ENCODE measurements at places on chromosomes 12 and 14.
A peak's percentile ranks its signal among the peaks of the same experiment; 100 is the strongest.

DNA sequence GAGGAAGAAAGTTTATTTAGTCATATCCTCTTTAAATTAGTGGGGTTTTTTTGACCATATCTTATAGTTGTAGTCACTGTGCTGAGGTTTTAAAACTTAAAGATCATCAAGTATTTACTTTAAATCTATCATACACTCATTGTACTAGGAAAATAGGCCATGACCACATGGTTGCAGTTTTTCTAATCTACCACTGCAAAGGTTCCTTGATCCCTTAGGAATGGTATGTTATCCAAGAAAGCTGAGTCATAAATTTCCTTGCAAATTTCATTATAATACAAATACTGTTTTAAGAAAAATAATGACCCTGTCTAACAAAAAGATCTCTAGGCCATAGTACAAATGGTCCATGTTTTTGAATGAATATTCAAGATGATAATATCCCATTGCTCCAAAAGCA lies 74.7 kb downstream of the DBX2 start:
- peak; percentile 2 for DNase-seq

GRCh38 chr14:32933629-32934072 lies 5.0 kb upstream of the NPAS3 start:
- DNase-seq = peak; percentile 47

GRCh38 chr12:43290836-43291235 lies 261.2 kb downstream of the ADAMTS20 start:
- DNase-seq = no peak

DNA sequence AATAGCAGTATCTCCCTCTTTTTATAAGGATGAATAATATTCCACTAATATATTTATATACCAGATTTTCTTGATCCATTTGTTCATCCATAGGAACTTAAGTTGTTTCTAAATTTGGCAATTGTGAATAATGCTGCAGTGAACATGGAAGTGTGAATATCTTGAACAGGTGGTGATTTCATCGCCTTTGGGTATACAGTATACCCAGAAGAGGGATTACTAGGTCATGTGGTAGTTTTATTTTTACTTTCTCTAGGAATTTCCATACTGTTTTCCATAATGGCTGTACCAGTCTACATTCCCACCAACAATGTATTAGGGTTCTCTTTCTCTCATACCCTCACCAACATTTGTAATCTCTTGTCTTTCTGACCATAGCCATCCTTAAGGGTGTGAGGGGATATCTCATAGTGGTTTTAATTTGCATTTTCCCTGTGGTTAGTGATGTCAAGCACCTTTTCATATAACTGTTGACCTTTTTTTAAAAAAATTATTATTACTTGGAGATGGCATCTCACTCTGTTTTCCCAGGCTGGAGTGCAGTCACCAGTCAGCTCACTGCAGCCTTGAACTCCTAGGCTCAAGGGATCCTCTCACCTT lies 20.5 kb downstream of the PPHLN1 start:
- no peak for DNase-seq

GRCh38 chr12:20264026-20264425 lies 104.3 kb upstream of the PDE3A start:
- DNase-seq = no peak

- DNase-seq = peak; percentile 54
Observed at GRCh38 chr12:93571365-93571924, 1.0 kb upstream of the SOCS2 start.

DNA sequence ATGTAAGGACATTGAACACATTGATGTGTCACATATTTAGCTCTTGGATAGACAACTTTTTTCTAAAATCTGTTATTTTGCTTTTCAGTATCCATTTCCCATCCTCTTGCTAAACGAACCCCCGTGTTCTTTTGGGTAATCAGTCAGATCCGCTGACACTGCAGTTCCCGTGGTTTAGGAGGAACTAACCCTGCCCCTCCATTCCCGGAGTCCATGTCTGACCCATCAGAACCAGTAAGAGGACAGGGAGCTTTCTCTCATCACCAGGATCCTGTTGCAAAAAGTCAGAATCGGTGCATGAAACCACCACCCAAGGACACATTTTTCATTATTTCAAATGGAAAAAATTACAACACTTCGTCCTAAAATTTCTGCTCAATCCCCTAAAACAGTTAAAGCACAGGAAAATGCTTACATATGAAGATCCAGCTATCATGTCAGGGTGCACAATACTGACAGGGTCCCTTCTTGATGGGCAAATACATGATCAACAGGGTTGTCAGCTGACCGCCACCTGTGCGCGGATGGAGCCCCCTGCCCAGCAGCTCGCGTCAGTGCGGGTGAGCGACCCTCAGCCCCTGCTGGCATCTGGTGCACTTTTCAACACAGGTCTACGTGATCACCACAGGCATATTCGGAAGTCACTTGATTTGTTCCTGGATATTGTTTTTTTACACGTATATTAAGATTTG lies 276.8 kb downstream of the ADGRD1 start:
- no peak for DNase-seq

- DNase-seq = no peak
Observed at GRCh38 chr12:2218706-2219105, 165.9 kb downstream of the CACNA1C start.

DNA sequence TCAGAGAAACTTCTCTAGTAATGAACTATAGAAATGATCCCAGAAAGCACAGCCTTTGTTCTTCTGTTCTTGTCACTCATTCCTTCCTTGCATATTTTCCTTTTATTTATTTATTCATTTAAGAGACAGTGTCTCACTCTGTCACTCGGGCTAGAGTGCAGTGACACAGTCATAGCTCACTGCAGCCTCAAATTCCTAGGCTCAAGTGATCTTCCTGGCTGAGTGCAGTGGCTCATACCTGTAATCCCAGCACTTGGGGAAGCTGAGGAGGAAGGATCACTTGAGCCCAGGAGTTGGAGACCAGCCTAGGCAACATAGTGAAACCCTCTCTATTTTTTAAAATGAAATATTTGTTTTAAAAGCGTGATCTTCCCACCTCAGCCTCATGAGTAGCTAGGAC lies 11.5 kb downstream of the TECPR2 start:
- no peak for DNase-seq

GRCh38 chr14:77032844-77033621 lies 4.5 kb upstream of the IRF2BPL start:
- DNase-seq = peak; percentile 99

- no peak for DNase-seq
Observed at GRCh38 chr14:92787554-92787953, 6.6 kb upstream of the GOLGA5 start.

DNA sequence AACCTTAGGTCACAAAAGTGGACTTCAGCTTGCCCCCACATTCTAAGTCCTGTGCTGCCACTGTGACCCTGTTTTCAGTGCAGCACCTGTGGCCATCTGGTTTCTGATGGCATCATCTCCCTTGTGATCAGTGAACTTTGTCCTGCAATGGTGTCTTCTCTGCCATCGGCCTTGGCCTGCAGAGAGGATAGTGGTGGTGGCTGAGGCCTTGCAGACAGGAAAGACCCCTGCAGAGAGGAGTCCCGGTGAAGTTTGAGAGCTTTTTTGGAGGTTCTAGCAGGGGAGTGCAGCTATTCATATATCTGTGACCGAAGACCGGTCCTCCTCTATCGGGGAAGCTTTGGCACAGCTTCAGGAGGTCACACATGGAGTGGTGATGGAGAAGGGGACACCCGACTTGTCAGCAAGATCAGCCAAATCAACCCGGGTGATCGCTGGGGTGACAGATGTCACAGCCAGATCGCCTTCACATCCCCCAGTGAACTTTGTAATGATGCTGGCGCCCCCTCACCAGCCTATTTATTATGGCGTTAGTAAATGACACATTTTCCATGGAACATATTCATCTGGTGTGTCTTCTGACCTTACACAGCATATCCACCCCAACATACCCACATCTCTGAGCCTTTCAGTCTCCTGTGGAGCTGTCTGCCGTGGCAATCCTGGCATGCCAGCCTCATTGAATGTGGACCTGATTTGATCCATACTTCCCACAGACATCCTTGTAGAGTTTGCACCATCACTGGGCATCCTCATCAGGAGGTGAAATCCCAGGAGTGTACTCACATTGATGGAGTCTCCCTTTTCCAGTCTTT lies 136.1 kb downstream of the PAPOLA start:
- no peak for DNase-seq

GRCh38 chr12:22409377-22410164 lies 75.1 kb upstream of the ST8SIA1 start:
- DNase-seq = no peak

GRCh38 chr12:62832558-62832957 lies 102.4 kb downstream of the PPM1H start:
- no peak for DNase-seq

GRCh38 chr12:132228476-132229192 lies 84.4 kb downstream of the NOC4L start:
- DNase-seq = no peak

DNA sequence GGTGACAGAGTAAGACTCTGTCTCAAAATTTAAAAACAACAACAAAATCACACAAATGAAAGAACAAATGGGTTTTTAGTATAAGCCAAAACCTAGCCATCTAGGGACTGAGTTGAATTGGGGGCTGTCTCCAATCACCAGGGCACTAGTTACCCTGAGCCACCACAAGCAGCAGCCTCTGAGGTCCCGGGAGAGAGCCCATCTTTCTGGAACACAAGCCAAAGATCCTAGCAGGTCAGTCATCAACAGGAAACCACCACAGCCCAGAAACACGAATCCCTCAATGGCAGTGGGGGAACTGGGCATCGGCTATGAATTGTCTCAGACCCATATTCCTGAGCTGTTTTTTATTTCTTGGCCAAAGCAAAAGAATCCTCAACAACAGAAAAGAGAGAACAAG lies 75.3 kb downstream of the KDM2B start:
- DNase-seq = peak; percentile 17

GRCh38 chr12:71848212-71848611 lies 8.7 kb downstream of the TBC1D15 start:
- no peak for DNase-seq

DNA sequence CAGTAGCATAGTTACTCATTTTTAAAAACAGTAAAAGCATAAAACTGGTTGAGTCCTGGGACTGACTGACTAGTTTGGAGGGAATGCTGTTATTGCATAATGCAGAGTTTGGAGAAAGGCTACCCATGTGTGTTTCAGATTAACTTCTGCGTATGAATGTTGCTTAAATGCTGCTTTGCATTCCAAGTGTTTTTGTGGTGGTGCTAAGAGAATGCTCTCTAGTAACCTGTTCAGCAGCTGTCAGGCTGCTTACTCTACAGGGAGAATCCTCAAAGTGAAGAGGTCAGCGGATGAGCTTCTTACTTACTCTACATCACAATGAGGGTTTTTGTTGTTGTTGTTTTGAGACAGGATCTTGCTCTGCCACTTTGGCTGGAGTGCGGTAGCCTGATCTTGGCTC lies 4.3 kb downstream of the DLST start:
- peak; percentile 96 for DNase-seq

GRCh38 chr12:3028108-3028507 lies 49.1 kb upstream of the TSPAN9 start:
- DNase-seq = no peak

- no peak for DNase-seq
Observed at GRCh38 chr12:958588-959123, 9.2 kb upstream of the RAD52 start.

- no peak for DNase-seq
Observed at GRCh38 chr14:36797634-36798033, 136.0 kb downstream of the PAX9 start.

DNA sequence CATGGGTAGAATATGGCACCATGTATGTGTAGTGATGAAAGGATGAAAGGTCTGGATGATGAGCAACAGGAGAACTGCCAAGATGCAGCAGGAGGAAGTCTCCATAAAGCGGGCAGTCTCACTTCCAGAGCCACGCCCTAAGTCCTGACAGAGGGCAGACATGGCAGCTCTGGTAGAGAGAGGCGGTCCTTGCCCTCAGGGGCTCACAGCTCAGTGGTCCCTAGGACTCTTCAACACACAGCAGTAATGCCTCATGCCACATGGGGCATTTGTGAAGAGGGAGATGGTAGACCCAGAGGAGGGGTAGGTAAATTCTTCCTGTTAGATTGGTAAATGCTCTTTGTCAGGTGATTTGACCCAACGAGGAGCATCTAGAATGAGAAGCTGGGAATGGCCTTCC lies 1088.4 kb downstream of the BCL11B start:
- DNase-seq = no peak

DNA sequence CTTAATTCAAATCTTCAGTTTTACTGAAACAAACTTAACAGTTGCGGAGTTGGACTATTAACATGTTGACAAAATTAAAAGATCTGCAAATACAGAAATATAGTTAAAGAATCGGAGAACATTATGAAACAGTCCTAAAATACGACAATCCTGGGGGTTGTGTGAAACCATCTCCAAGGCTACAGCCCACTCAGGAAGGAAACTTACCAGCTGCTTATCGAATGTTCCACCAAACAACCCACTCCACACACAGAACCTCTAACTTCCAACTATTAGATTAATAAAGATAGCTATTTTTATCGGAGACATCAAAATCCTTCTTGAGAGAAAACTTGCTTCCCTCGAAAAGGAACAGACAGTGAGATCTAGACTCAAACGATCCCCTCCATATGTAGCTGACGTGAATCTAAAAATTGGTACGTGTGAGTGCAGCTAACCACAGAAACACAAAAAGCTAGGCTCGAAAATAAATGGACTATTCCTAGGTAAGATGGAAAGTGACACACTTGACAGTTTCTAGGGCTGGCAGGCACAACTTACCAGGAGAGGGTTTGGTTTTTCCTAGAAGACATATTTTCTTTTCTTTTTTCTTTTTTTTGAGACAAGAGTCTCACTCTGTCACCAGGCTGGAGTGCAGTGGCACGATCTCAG lies 12.9 kb downstream of the VPS37B start:
- no peak for DNase-seq

- DNase-seq = no peak
Observed at GRCh38 chr12:45828402-45828801, 98.9 kb downstream of the ARID2 start.

- no peak for DNase-seq
Observed at GRCh38 chr12:124115976-124116690, 143.1 kb downstream of the ZNF664 start.

DNA sequence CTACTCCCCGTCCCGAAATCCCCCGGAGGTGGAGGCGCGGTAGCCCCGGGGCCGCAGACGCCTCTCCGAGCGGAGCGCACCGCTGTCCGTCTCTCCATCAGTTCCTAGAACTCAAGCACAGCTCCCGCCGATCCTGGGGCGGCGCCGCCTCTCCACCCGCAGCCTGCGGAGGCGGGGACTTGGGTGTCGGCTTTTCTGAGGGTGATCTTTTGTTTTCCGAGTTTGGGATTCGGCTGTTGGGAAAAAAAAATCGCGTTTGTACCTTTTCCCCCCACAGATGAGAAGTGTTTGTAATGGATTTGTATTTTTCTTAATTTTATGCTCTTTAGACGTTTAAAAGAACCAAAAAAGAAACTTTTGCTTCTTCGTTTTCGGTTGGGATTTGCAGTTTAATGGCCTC lies 26.6 kb downstream of the LRCOL1 start:
- DNase-seq = no peak

GRCh38 chr12:15393995-15394394 lies 71.7 kb downstream of the PTPRO start:
- no peak for DNase-seq

- DNase-seq = peak; percentile 10
Observed at GRCh38 chr12:89029961-89030360, 322.3 kb downstream of the DUSP6 start.

Measured in fibroblast of skin of abdomen (primary cell).